ENCODE measurements at places on chromosomes 5 and 9. TPM values are rescaled to one million over a fixed set of nuclear protein-coding genes. Genes with fewer than 3 reads are reported as not detected.

HAVCR2 gene
- 0.45 TPM for polyA plus RNA-seq

LAMC3 gene
- polyA plus RNA-seq, result 0.25 TPM

MAMDC2 gene
- polyA plus RNA-seq, result not detected

HTR4 gene
- 5.6 TPM for polyA plus RNA-seq

GFRA3 gene
- not detected for polyA plus RNA-seq

TRIM14 gene
- polyA plus RNA-seq, result 30.6 TPM

PRELID2 gene
- polyA plus RNA-seq, result 16.5 TPM

TMOD1 gene
- 1.4 TPM for polyA plus RNA-seq

SPATA31C1 gene
- polyA plus RNA-seq, result 0.13 TPM

OR13C4 gene
- not detected for polyA plus RNA-seq

UGT3A1 gene
- 1.3 TPM for polyA plus RNA-seq

GHR gene
- 14.8 TPM for polyA plus RNA-seq

DNA sequence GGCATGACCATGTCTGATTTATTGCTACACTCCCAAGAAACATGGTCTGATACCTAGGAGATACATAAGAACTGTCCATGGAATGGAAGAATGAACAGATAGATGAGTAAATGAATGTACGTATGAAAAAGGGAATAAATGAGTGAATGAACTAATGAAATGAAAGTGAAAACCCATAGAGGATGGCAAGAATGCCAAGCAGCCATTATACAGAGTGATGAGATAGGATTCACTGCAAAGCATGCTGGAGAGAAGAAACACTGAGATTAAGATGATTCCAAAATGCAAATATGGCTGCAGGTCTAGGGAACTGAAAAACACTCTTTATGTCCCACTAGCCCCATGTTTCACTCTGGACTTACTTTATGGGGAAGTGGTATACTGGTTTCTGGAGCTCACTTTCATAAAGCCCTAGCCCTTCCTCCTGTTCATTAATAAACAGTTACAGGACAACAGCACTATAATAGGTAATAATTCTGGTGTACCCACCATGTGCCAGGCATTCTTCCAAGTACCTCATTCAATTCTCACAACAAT lies 170.3 kb upstream of the RAD23B start:
- H3K4me1 ChIP-seq, result peaks cover 3% of the 10 kb centered on the region
- H3K27ac ChIP-seq, result no peak overlapping the region
- H3K4me3 ChIP-seq, result no peak overlapping the region

DNA sequence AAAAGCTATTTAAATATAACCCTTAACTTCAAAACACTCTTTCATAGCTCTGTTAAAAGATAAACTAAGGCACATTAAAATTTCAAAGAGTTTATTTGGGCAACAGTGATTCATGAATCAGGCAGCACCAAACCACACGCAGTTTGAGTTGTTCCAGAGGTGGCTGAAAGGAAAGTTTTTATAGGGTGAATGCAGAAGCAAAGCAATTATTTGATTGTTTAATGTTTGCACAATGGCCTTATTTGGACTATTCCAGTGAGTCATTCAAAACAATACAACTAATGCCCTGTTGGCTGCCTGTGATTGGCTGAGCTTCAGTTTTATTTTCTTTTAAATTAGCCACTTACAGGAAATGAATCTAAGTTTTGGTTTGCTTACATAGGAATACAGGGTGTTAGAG lies 125.3 kb downstream of the CEP120 start:
- H3K27me3 ChIP-seq, result no peaks in the 10 kb centered on the region
- no peaks in the 10 kb centered on the region for H3K4me1 ChIP-seq
- no peak overlapping the region for H3K27ac ChIP-seq
- no peak for DNase-seq
- no peak overlapping the region for H3K4me3 ChIP-seq
- no peaks in the 10 kb centered on the region for H3K36me3 ChIP-seq

DNA sequence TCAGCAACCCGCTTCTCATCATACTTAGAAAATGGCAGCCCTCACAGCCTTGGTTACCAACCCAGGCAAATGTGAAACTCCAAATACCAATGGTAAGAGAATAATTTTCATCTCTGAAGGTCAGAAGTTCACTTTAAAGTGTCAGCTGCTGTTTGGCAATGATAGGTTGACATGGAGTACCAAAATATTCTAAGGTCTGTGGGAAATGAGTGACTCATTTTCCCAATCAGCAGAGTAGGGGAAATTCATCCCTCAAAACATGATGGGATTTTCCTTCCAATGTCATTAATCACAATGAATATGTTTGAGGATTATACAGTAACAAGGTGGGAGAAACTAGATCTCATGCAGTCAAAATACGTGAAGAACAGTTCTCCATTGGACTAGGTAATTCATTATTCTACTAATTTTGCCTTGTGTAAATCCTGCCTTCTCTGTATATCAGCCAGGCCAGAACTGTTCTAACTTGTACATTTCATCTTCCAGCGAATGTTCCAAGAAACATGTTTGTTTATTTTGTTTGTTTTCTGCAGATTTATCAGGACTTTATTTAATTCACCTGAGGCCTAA lies 53.1 kb upstream of the ERBIN start:
- no peak overlapping the region for H3K27ac ChIP-seq
- DNase-seq, result no peak
- H3K4me3 ChIP-seq, result no peak overlapping the region
- no peaks in the 10 kb centered on the region for H3K27me3 ChIP-seq

DNA sequence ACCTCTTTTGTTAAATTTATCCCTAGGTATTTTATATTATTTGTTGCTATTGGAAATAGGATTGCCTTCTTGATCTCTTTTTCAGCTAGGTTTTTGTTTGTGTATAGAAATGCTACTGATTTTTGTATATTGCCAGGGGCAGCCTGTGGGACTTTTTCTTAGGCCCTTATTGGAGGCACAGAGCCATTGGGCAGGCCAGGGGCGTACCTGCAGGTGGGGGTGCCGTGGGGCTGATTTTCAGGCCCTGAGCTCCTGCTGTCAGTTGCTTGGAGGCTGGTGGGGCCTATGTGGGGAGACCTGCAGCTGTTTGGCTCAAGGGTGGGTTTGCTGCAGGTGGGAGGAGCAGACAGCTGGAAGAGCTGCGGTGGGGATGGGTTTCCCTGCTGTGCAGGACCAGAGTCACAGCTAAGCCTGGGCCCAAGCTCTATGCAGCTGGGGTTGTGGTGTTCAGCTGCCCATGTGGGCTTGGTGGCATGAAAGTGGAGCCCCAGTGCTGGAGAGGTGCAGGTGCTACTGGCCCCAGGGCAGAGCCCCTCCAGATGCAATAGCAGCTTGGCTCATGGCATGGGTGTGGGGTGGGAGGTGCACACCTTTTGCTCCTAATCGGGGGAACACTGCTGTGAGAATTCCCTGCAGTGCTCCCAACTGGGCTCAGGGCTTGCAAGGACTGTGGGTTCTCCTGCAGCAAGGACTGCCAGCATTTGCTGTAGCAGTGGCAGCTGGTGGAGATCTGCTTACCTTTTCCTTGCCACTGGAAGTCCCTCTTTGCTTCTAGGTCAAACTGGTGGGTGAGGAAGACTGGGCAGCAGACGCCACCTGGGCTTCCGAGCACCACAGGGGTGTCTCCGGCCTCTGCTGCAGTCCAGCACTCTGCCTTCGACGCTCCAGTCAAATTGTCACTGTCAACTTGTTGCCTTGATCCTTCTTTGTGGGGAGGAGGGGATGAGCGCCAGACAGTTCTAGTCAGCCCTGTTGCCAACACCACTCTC lies 7.6 kb upstream of the CLPTM1L start:
- H3K36me3 ChIP-seq, result no peaks in the 10 kb centered on the region
- no peaks in the 10 kb centered on the region for H3K27me3 ChIP-seq
- no peak for DNase-seq

GRCh38 chr9:69223605-69224004 lies 49.5 kb downstream of the TJP2 start:
- no peaks in the 10 kb centered on the region for H3K27me3 ChIP-seq
- H3K4me3 ChIP-seq, result no peak overlapping the region
- peaks cover 14% of the 10 kb centered on the region for H3K36me3 ChIP-seq
- DNase-seq, result peak; percentile 48
- H3K27ac ChIP-seq, result no peak overlapping the region

GRCh38 chr9:107779731-107780130 lies 290.2 kb upstream of the KLF4 start:
- H3K36me3 ChIP-seq, result no peaks in the 10 kb centered on the region

DNA sequence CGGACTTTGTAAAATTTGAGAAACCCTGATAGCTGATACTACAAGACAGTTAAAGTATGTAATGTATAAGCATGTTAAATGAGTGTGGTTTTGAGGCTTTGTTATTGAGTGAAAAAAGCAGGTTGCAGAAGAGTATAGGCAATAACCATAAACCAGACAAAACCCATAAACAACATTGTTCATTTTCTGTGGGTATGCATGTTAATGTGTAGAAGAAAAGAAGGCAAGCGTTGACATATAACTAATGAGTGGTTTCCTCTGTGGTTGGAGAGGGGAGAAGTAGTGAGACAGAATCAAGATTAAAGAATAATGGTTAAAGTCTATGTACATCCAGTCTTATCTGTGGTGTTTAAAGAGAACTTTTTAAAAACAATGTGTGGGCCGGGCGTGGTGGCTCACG lies 26.2 kb downstream of the RAD23B start:
- H3K27ac ChIP-seq, result no peak overlapping the region
- H3K4me1 ChIP-seq, result no peaks in the 10 kb centered on the region
- H3K27me3 ChIP-seq, result no peaks in the 10 kb centered on the region
- DNase-seq, result no peak

DNA sequence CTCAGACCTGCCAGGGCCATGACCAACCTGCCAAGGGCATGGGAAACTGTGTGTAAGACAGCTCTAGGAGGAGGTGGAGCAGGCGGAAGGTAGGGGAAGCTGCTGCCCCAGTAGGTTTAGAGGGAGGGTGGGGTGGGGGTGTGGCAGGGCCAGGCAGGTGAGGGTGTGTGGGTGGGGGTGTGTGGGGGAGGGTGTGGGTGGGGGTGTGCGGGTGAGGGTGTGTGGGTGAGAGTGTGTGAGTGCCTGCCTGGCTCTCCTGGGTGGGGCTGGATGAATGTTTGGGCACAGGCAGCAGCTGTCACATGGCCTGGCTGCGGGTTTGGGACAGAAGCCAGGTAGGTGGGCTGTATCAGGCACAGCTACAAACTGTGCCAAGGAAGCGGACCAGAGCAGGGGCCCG lies 8.8 kb upstream of the N4BP3 start:
- no peak overlapping the region for H3K27ac ChIP-seq
- DNase-seq, result no peak
- H3K36me3 ChIP-seq, result no peaks in the 10 kb centered on the region
- H3K4me3 ChIP-seq, result no peak overlapping the region
- H3K27me3 ChIP-seq, result no peaks in the 10 kb centered on the region

DNA sequence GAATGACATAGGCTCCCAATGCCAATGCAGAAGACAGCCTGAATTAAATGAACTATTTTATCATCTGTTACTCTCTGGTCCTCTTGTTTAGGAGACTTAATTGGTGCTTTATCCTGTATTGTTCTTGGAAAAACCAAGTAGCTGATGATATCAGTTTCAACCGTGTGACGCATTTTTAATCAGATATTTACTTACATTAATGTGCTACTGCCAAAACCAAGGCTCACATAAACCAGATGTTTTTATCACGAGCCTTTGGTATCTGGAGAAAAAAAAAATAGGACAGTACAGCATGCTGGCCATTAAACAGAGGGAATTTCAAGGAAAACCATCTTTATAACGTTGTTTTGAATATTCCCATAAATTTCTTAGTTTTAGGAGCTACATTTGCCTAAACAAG lies 90.1 kb downstream of the ICE1 start:
- no peaks in the 10 kb centered on the region for H3K4me1 ChIP-seq
- no peak overlapping the region for H3K27ac ChIP-seq
- H3K27me3 ChIP-seq, result no peaks in the 10 kb centered on the region

- peak; percentile 77 for DNase-seq
- peaks cover 17% of the 10 kb centered on the region for H3K36me3 ChIP-seq
- H3K4me3 ChIP-seq, result peak within 1 kb of the TSS; percentile 53
- H3K4me1 ChIP-seq, result peaks cover 34% of the 10 kb centered on the region
- peak within 1 kb of the TSS; percentile 63 for H3K27ac ChIP-seq
- no peaks in the 10 kb centered on the region for H3K27me3 ChIP-seq
These were observed at the start of gene RAPGEF1 for GRCh38 chr9:131739959-131740648. RAPGEF1 (minus strand) TSS chr9:131740076; CDS start chr9:131739830, 246 bp downstream.

- no peak overlapping the region for H3K4me3 ChIP-seq
- no peaks in the 10 kb centered on the region for H3K27me3 ChIP-seq
- H3K36me3 ChIP-seq, result no peaks in the 10 kb centered on the region
- DNase-seq, result no peak
- peaks cover 7% of the 10 kb centered on the region for H3K4me1 ChIP-seq
- no peak overlapping the region for H3K27ac ChIP-seq
These were observed 3.1 kb upstream of the PLIN2 start for GRCh38 chr9:19130436-19130835.

GRCh38 chr5:103489307-103489706 lies 73.3 kb downstream of the NUDT12 start:
- H3K36me3 ChIP-seq, result no peaks in the 10 kb centered on the region
- no peak for DNase-seq
- H3K27me3 ChIP-seq, result no peaks in the 10 kb centered on the region

Measured in small intestine (tissue), 16 donors.